Activated CD8-positive, alpha-beta memory T cell treated with anti-CD3 and anti-CD28 coated beads for 48 hours (primary cell): ENCODE measurements at places on chromosomes 3 and 15.

GRCh38 chr15:80160570-80161156 is 7.9 kb downstream of the FAH start:
- DNase-seq, result no peak

GRCh38 chr15:90478846-90479481 is 50.8 kb upstream of the CRTC3 start:
- no peak for DNase-seq

DNA sequence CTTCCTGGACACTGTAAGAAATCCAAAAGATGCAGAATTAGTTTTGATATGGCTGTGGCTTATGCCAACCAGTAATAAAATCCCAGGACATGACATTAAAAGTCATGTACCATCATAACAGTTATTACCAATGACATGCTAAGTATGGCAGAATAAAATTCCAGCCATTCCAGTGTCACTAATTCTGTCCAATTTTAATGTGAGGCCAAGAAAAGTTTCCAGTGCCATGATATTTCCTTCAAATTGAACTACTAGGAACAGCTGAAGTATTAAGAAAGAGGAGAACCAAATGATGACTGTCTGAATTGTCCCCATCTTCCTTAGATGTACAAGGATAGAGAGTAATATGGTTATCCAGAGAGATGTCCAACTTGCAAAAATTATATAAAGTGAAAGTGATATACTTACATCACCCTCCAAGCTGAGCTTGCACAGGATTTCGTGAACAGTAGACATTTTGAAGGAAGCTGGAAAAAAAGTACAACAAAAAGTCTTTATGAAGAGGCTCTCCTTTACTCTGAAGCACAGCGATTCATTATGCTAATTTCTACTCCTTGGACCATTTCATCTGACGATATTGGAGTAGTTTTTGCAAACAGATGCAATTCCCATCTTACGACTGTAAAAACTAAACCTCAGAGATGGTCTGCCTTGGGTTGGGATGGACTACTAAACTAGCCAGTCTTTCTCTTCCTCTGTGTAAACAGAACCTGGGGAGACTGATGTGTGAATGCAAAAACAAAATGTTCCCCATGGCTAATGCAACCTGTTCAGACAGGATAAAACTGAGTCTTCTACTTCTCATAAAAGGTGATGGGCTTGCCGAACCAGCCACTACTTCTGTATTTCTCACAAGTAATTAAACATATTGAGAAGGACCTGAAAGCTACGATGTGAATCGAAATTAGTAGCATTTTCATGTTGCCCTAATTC is 11.9 kb downstream of the ANXA2 start:
- no peak for DNase-seq

- no peak for DNase-seq
Measured at GRCh38 chr3:98679986-98680385, 83.2 kb upstream of the ST3GAL6 start.

DNA sequence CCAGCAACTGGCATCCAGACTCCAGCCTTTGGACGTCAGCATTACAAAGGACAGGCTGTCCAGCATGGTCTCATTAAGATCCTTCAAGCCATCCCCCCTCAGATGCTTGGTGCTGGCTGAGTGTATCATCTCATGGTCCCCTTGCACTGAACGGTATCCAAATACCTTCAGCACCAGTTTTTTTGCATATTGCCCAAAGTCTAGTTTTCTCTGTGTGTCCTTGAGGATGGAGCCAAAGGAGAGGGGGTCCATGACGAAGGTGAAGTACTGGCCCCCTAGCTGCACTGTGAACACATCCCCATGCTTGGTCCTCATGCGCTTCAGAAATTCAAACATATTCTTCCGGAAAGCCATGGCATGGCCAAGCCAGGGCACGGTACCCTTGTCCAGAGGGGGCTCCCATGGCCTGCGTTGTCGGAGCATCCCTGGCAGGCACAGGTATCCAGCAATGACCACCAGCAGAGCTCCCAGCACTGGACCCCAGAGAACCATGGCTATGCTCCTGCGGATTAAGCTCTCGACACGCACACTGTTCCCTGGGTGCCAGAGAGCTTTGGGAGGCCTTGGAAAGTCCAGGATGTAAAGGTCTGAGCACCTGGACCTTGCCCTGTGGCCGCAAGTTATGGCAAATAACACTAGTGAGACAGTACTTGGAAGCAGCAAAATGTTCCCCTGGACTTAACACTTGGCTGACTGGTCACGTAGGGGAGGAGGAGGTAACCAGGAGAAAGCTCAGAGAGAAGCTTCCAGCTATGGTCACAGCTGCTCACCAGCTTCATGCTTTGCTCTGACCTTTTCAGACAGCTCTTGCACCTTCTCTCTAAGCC is at the start of gene CYP8B1:
Gene CYP8B1 (minus strand): TSS at position 555 of the 827 bp plus-strand sequence. CDS start 63 bp downstream, at position 492.
- no peak for DNase-seq

GRCh38 chr3:94946683-94947082 is 883.8 kb downstream of the NSUN3 start:
- no peak for DNase-seq

- DNase-seq, result no peak
Measured at GRCh38 chr3:58575971-58576652, 1.1 kb downstream of the FAM107A start.

GRCh38 chr3:79032686-79033318 is 735.0 kb downstream of the ROBO1 start:
- DNase-seq, result no peak

DNA sequence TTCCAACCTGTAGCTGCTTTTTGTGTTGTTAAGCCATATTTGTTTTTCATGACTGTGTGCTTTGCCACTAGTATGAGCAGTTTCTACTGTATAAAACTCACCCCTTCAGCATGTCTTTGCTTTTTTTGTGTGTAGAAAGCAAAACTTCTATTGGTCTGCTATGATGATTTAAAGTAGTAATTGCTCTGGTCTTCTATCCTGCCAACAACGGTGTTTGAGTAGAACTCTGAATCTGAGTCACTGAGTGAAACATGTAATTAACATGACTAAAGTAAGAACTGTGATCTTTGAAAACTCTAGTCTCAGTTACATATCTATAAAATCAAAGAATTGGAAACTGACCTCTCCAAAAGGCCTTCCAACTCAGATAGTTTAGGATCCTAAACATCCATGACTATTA is 133.6 kb downstream of the TPRG1 start:
- no peak for DNase-seq

- DNase-seq, result no peak
Measured at GRCh38 chr15:49135342-49135857, 20.0 kb downstream of the COPS2 start.

- no peak for DNase-seq
Measured at GRCh38 chr3:8903191-8903590, 60.1 kb downstream of the RAD18 start.

DNA sequence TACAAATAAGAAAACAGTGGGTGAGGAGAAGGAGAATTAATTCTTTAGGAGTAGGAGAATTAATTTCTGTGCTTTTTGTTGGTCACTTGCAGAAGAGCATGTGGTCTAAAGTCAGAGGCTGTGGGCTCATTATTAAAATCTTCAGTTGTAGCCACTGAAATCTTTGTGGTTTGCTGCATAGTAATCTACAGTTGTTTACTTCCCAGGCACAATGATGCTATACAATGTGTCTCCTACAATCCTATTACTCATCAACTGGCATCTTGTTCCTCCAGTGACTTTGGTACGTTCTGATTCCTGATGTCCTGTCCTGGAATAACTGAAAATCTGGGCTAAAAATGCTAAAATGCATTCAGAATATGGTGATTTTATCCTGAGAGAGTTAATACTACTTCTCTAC is 21.0 kb downstream of the IFT122 start:
- no peak for DNase-seq

DNA sequence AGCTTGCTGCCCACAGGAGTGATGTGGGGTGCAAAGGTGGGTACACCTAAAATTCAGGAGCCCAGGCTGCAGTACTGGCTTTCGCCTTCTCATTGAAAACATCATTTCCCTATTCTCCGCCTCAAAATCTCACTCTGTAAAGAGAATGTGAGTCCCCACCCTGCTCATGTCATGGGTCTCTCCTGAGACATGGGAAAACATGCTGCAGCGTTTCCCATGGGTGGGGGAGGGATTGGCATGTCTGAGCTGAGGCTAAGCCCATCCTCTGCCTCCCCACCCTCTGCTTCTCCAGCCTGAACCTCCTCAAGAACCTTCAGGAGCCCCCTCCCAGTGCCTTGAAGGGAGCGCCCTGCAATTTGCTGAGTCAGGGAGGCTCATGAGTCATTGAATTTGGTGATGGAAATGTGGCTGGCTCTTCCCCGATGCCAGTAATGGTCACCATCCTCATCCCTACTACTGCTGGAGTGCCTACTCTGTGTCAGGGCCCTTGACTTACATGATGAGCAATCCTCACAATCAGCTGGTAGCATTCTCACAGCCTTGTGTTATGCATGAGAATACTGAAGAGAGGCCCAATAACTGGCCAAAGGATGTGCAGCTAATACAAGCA is 28.8 kb downstream of the WNT5A start:
- DNase-seq, result no peak

GRCh38 chr3:57335283-57335938 is 42.9 kb upstream of the ASB14 start:
- no peak for DNase-seq

DNA sequence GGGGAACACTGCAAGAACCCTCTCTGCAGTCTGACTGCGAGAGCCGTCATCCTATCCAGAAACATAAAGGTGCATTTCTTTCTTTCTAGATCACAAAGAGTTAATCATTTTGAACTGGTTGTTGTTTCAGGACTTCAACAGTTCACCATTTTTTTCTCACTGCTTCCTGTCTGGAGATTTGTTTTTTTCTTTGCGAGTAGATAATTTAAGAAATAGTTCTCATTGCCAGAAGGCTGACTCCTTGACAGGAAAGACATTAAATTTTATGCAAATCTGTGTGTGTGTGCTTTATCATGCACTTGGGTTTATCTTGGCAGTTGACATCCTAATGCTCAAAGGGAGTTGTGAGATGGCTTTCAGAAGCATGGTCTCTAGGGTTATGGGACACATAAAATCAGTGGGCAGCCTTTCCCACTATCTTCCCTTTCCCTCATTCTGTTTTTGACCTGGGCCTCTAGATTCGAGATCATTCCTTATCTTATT is 123.5 kb upstream of the TBL1XR1 start:
- no peak for DNase-seq

DNA sequence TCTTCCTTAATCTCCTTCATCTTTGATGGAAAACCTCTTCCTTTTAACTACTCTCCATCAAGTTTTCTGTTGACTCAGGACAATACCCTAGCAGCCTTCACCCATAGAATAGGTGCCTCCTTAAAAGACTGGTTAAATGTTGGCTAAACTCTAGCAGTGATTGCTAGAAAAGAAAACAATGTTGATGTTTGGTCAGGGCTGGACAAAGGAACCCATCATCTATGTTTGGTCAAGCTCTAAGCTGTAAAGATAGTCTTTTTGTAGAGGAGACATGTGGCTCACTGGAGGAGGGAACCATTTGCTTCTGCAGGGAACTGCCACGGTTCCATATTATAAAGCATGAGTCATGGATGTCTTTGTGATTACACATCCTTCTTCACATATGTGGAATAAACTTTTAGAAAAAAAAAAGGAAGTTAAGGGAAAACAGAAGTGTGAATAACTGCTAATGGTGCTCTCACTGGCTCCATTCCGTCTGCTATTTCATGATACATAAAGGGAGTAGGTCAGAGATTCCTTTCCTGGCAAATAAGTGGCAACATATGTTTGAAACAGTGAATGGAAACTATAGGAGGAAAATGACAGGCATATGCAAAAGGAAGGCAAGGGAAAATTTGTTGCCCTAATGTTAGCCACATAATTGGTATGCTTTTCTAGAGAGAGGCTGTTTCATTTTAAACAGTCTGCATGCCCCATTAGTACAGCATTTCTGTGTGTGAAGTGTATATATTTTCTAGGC is 78.2 kb downstream of the CMSS1 start:
- DNase-seq, result no peak

- no peak for DNase-seq
Measured at GRCh38 chr3:38022896-38023709, 6.3 kb downstream of the PLCD1 start.

DNA sequence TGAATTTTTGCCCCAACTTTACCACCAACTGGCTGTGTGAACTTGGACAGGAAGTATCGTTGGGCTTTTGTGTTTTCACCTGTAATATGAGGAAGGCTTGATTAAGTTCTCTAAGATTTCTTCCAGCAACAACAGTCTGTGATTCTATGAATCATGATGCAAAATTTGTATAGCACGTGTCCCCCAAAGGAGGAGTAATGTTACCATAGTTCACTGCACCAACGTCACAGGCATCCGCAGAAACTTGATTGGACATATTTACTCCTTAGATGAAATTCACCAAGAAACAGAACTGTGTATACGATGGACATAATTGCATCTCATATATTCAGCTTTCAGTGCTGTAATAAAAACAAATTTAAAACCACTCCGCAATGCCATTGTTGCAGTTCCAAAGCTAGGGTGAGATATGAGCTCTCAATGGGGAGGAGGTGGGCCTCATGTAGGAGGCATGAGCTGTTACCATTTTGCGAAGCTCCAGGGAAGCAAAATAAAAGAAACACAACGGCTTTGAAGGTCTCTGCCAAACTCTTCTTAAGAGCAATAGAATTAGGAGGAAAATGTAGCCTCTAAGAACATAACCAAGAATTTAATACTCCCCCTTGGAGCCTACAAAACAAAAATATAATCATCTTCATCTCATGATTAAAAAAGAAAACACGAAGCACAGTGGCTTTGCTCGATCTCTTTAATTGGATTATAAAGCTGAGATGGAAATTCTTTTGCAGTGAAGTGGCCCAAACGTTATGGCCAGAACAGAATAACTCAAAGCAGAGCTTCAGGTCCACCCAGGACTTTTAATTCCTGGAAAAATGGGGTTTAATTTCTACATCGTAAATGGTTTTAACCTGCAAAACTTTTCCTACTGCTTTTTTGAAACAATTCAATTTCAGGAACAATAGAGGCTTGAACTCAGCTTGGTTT is 80.7 kb downstream of the CHST2 start:
- DNase-seq, result no peak

- no peak for DNase-seq
Measured at GRCh38 chr3:74214286-74214685, 400.2 kb downstream of the CNTN3 start.

GRCh38 chr15:90161950-90162361 is 39.2 kb upstream of the SEMA4B start:
- no peak for DNase-seq

DNA sequence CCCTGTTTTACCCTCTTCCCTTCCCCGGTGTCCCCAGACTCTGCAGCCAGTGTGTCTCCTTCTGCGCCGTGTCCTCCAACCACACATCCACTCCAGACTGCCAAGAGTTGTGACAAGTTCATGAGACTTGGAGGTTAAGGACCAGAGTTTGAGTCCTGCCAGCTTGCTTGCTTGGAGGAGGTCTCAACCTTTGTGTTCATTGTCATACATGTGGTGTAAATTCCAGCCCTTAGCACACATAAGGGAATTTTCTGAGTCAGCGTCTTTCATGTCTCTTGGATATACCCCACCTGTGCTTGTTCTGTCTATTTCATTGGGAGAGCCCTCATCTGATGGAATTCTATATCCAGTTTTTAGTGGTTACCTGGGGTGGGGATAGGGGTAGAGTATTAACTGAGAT is 13.3 kb downstream of the CORO2B start:
- DNase-seq, result no peak
